Stimulated activated naive CD8-positive, alpha-beta T cell treated with anti-CD3 and anti-CD28 coated beads, Interleukin-15, Interleukin-2, amounts not matched to agents 100 U/mL and 50 U/mL, for 24 hours (primary cell): ENCODE measurements at places on chromosomes 3 and 15.

- peak; percentile 63 for DNase-seq
Measured at GRCh38 chr3:168094877-168095610, 680 bp downstream of the GOLIM4 start.

DNA sequence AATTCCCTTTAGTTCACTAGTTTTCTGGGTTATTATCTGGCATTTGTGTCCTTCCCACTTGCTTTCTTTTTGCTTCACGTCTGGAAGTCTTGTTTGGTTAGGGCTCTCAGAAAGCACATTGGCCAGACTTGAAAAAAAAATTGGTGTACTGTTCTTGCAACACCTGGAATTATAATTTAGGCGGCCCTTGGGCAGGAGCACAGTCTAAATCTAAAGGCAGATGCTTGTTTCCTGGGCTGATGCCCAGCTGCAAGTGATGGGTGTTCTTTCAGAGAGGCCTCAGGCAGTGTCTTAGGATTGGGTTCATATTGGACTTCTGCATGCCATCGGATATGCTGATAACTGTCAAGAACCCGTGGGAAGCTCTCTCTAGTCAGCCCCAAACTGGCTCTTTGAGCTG, 521.5 kb downstream of the PDCD6IP start:
- no peak for DNase-seq

DNA sequence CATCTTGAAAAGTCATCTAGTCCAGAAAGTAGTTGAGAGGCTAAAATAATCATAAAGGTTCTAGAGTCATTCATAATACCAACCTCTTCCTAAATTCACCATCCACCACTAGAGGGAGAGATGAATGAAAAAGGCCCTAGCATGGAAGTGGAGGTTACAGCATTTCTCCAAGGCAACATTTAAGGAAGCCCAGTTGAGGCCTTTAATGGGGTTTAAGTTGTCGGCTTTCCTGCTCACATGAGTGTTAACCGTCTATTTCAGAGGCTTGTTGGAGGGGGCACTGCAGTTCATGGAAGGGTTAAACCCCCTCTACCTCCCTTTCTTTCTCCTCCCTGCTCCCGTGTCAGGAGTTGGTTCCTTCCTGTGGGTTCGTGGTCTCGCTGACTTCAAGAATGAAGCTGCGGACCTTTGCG, 3.8 kb upstream of the SLCO3A1 start:
- DNase-seq: no peak

DNA sequence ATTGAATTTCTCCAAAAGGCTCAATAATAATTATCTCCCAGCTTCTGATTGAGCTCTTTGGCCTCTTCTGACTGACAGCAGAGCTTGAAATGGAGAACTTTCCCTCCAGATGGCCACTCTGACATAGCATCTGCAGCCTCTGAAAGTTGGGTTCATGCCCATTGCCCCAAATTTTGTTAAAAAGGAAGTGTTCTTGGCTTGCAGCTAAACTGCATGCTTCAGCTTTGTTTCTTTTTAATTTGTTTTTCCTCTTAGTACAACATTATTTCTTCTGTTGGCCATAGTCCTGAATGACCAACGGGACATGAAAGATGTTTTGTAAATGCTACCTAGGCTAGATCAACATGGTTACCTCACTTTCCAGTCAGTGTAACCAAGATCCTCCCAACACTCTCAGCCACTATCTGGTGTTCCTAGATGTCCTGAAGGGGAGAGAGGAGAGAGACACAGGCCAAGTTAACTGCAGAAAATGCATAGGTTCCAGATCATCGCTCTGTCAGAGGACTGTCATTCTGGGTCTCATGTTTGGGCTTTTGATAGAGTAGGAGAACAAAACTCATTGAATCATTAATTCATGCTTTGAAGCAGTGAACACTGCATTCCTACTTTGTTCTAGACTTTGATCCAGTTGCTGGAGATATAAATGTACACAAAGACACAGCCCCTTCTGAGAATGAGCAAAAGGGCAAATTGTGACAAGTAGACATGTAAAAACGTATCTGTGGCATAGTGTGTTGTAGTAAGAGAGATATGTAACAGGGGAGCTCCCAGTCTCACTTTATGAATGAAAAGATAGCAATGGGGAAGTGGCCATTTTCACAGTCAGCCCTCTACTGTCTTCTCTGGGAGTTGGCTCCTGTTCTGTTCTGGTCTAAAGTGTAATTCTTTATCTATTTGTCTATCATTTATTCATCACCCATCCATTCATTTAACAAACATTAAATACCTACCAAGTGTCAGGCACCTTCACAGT, 156.2 kb downstream of the ZNF621 start:
- DNase-seq: no peak

DNA sequence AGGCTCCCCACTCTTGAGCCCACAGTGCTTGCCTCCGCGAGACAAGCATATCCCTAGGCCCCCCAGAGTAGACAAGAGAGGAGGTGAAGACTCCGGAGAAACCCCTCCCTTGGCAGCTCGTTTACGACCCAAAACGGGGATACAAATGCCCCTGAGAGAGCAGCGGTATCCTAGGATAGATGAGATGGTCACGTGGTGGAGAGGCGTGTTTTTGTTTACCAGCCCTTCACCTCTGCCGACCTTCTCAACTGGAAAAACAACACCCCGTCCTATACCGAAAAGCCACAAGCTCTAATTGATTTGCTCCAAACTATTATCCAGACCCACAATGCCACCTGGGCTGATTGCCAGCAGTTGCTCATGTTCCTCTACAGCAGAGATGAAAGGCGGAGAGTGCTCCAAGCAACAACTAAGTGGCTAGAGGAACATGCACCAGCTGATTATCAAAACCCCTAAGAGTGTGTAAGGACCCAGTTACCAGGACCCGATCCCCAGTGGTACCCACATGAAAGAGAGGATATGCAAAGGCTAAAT, 99.5 kb upstream of the OSBPL11 start:
- no peak for DNase-seq
